NCI-H1694 (cell line): ENCODE measurements at places on chromosomes 6 and 20.

DNA sequence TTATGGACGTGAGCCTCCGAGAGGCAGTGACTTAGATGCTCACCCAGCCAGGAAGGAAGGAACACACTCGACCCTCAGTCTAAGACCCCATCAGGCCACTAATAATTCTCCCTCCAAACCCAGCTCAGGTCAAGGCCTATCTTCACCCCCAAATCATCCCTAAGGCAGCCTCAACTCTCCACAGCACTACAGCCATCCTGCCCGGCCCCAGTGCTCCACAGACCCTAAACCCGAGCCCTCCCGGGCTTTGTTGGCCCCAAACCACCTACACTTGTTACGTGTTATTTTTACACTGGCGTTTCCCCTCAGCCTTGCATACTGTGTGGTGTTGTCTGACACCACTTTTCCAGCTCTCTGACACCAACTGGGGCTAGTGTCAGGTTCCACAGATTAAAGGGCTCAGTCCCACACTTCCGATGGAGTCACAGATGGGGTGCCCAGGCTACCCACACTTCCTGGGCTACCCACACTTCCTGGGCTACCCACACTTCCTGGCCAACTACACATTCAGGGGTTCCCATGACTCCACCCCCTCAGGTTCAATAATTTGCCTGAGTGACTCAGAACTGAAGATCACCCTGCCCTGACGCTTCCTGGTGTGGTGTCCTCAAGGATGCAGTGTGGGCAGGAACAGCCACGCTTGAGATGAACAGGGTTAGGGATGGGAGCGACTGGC, 25.3 kb downstream of the RBCK1 start:
- no peak for DNase-seq

- no peak for DNase-seq
Measured at GRCh38 chr6:148064406-148065134, 278.1 kb upstream of the SASH1 start.

DNA sequence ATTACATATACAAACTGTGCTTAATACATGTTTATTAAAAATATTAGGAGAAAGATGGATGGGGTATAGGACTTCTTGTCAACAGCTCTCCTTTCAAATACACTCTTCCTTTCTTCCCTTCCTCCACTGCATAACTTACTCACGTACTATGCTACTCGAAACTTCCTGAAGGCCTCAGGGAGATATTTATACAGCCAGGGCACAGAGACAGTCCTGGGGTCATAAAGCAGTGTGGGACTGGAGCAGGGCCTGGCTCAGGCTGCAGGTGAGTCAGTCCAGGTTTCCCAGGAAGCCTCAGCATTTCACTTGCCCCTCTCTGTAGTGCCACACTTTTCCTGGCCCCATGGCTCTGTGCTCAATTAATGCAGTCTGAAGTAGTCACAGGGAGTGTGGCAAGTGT, 157.0 kb downstream of the UBE3D start:
- no peak for DNase-seq

DNA sequence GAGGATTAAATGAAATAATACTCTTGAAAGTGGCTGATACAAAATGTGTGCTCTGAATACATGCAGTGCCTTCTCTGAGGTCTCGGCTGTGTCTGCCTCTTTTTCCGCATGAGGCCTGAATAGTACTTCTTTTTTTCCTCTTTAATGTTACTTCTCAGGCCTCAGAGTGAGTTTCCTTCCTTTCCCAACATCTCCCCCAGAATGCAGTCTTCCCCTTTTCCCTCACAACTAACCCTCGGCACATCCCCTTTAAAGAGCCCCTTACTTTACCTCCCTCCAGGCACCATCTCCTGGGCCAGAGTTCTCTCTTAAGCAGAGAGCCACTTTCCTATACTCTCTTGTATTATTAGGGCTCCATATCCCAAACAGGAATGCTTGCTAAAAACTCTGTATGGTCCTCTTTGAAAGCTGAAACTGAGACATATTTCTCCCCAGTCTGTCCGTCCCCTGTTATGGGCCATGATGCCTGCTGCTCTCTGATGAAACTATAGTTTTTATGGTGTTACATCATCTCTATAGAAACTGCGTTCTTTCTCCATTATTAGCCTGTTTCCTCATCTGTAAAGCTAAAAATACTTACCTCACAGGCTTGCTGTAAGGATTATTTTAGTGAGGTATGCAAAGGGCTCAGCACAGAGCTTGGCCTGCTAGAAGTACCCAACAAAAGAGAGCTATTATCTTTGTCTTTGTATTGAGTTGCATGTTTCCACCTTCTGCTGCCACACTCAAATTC, 2.3 kb downstream of the PLAGL2 start:
- no peak for DNase-seq

DNA sequence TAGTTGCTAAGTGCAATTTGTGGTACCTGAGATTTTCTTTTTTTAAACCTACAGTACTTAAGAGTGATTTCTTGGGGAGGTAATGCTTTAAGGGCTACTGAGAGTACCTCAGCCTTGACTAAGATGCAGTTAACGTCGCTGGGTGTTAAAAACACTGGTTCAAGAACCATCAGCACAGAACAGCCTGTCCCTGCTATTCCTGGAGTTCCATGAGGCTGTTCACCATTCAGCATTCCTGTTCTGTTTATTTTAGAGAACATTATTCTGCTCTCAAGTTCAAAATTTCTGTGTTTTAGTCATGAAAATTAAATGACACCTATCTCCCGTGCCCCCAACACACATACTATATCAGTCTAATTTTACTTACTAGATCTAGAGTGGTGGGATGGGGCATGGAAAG, 1.7 kb upstream of the PRELID3B start:
- DNase-seq = no peak

- no peak for DNase-seq
Measured at GRCh38 chr6:110495949-110496348, 19.5 kb upstream of the SLC22A16 start.

DNA sequence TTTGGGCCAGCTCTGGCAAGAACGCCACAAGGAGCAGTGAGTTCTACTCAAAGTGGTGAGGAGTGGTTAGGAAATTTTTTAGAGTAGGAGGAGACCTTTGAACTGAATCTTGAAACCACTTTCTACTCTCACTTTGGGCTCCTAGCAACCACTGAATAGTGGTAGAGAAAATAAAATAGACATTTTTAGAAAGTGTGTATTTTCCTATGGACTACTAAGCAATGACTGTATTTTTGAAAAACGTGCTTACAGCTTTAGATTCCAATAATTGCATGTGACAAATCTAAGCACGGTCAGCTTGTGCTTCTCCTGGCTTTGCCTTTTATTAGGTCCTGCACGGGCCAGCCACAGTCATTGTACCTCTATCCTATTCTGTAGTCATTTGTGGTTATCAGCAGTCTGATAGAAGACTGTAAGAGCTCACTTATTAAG, 8.7 kb upstream of the IFNGR1 start:
- no peak for DNase-seq

DNA sequence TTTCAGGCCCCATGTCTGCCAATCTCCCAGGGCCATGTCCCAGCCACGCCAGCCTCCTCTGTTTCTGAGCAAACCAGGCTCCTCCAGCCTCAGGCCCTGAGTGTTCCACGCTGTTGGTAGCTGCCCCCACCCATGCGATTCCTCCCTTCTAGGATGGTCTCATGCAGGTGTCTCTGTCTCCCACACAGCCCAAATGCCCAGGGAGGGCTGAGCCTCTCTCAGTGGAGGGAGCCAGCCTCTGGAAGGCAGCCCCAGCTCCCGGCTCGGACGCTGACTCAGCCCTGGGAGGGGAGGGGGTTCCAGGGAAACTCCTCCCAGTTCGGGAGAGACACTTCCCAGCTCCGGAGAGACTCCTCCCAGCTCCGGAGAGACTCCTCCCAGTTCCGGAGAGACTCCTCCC, 122.9 kb upstream of the AFDN start:
- no peak for DNase-seq

DNA sequence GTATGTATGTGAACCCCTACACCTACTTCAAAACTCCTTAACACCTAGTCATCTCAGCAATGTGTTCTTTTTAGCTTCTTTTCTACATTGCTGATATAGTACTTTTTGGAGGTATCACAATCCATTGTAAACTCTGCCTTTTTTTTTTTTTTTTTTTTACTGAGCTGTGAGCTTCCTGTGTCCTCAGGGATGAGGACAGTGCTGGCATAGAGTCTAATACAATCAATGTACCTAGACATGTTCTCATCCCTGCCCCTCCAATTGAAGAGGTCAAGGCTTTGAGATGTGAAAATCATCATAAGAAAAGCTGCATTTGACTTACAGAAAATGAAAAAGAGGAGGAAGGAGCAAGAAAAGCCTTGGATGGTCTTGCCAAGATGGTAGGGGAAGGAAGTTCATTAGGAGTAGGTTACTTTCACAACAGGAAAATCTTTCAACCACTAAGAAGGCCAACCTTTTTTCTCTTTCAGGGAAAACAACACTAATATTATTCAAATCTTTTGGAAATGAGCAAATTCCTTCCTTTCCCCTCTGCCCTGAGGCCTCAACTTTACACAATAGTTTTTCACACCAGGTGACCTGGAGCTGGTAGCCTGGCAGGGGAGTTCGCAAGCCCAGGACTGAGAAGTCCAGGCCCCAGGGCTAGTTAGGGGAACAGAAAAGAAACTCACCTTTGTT, 2.8 kb upstream of the JARID2 start:
- DNase-seq = no peak

DNA sequence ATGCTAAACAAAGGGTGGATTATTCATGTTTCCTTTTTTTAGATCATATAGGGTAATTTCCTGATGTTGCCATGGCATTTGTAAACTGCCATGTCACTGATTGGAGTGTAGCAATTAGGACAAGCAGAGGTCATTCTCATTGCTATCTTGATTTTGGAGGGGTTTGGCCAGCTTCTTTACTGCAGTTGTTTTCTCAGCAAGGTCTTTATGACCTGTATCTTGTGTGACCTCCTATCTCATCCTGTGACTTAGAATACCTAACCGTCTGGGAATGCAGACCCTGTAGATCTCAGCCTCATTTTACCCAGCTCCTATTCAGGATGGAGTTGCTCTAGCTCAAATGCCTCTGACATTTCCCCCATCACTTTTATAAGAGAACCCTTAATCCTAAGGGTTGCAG, 53.6 kb downstream of the CDS2 start:
- DNase-seq = no peak

DNA sequence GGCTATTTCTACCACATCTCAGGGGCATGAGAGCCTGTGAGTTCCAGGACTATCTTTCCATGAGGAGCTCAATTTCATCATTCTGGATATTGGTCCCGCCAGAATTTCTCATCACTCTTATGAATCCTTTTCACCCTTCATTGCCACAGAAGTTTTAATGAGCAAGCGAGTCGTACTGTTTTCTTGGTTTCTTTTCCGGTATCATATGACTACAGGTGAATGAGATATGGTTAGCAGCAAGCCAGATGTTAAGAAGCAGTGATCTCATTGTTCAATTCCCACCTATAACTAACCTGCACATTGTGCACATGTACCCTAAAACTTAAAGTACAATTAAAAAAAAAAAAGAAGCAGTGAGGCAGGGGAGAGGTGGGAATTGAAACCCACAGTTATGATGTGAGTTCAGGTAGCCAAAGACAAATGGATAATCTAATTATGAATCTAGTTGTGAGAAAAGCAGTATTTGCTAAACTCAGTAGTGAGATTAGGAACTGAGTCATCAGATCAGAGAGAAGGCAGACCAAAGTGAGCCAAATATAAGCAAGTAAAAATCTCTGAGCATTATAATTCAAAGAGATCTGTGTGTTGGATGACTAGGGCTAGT, 78.0 kb upstream of the ELOVL5 start:
- no peak for DNase-seq

GRCh38 chr20:59022754-59023153, 3.5 kb downstream of the TUBB1 start:
- DNase-seq = no peak

DNA sequence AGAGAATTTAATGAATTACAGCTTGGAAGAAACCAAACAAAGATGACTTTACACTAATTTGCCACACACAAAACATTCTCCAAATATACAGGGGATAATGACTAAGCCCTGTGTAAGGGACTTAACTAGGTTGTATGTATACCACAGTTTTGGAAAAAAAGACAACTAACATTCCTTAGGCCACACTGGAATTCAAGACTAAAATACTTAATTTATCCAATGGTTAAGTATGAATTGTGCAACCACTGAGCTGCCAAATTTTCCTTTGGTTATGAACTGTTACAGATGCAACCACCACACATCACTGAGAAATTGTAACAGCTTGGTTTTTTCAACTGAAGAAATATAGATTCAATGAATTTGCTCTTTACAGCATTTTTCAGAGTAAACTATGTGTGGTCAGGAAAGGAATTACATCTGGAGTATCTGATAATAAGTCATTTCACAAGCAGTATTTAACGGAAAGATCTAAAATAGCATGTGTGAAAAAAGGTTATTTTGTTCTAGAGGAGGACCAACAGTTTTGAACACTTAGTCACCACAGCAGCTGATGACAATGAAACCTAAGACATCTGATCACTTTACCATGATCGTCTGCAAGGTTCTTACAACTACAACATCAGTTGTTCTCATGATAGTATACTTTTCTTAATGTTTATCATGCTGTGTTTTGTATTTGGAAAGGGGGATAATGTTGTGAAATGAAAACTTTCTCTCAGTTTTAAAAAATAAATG, 318.8 kb downstream of the BCKDHB start:
- DNase-seq = no peak

GRCh38 chr20:53434662-53435061, 159.0 kb downstream of the ZNF217 start:
- DNase-seq = no peak
